ENCODE measurements at places on chromosomes 11 and 22. TPM values are rescaled to one million over a fixed set of nuclear protein-coding genes. Genes with fewer than 3 reads are reported as not detected.

GLYATL2 gene
- total RNA-seq, result not detected

GALNT18 gene
- 12.6 TPM for total RNA-seq

PIH1D2 gene
- total RNA-seq, result 1.5 TPM

LIF gene
- total RNA-seq, result 34.8 TPM

VWA5A gene
- total RNA-seq, result 14.6 TPM
